ENCODE measurements at places on chromosomes 11 and 22.

DNA sequence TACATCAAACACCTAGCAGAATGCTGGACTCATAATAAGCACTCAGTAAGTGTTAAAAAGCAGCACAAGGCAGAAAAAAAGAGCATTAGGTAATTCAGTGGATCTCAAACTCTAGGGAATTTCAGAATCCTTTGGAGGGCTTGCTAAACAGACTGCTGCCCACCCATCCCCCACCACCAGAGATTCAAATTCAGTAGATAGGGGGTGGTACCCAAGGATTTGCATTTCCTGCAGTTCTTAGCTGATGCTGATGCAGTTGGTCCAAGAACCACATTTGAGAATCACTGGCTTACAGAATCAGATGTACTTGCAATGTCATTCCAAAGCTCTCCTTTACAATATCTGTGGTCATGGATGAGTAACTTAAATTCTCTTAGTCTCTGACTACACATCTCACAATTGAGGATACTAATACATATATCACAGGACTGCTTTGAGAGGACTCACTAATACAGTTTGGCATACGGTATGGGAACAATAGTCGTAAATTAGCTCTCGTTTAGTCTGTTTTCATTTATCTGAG lies 664.5 kb downstream of the KCNA4 start:
- no peak for DNase-seq

GRCh38 chr11:133064152-133064877 lies 468.0 kb downstream of the OPCML start:
- DNase-seq = no peak

DNA sequence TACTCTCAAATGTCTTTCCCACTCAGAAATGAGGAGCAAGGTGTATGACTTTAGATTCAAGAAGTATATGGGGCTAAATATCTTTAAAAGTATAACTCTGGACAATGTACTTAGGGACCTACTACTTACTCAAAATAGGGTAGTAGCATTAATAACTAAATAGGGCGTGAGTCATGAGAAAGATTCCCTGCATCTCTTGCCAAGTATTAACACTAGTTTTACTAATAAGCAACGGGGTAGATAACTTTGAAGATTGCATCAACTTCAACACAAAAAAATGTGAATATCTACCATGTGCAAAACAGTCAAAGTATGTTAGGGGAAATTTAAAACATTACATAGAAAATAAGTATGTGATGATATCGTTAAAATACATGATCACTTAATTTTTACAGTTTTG lies 99.6 kb downstream of the PGR start:
- no peak for DNase-seq

- DNase-seq = no peak
These were observed 80.9 kb downstream of the TRIM29 start for GRCh38 chr11:120057028-120057330.

DNA sequence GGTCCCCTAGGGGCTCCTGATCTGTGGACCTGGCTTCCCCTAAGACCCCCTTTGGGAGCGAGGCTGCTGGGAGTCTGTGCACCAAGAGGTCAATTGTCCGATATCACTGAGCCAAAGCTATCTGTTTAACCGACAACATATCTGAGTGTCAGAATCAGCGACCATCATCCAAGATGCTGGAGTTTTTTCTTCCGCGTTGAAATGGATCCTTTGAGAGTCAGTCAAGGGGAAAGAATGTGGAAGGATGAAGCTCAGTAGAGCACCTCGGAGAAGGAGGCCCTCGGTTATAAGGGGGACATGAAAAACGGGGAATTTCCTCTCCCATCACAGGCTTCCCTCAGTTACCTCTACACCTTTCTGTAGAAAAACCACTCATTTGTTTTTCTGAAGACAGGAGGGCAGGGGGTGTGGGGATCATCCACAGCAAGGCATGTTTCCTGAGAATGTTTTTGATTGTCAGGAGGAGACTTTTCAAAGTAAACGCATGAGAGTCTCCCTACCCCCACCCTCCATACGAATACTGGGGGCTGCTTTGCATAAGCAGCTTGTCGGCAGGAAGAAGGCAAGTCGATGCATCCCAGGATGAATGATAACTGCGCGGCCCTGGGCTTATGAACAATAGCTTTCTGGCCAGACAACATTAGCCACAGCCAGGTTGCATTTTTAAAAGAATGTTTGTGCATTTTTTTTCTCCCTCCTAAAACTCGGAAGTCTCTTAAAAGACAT lies 37.7 kb upstream of the CCND1 start:
- DNase-seq = no peak

DNA sequence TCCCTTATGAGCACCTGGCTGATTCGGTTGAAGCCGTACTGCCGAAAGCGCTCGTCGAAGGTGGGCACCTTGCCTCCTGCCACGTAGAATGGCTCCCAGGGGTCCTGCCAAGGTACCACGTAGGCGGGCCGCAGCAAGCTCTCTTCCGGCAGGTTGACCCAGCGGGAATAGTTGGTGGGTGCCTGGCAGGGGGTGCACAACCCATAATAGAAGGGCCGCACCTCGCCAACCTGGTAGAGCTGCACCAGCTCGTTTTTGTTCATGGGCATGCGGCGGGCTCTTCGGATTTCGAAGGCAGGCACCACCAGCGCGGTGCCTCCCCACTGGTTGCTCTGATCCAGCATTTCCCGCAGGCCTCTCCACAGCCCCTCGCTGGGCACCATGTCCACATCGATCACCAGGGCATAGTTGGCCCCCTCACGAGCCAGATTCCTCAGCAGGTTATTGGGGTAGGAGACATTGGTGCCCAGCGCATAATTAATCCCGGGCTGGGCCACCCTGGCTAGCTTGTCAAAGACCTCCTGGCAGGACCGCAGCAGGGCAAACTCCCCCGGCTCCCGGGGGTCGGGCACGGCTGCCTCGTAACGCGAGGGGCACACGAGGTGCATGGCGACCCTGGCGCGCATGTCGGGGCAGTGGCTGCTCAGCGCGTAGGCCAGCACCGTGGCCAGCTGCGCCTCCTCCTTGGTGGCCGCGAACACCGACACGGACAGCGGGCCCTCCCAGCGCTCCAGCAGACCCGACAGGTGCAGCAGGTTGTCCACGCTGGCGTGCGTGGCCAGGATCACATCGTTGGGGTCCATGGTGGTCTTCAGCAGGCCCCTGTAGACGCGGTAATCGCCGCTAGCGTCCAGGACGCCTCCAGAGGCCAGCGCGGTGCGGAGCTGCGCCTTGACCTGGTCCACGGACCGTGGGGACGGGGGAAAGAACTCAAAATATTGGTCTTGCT lies 679 bp downstream of the B4GAT1 start:
- no peak for DNase-seq

GRCh38 chr11:12746593-12747097 lies 72.4 kb downstream of the TEAD1 start:
- DNase-seq = no peak

DNA sequence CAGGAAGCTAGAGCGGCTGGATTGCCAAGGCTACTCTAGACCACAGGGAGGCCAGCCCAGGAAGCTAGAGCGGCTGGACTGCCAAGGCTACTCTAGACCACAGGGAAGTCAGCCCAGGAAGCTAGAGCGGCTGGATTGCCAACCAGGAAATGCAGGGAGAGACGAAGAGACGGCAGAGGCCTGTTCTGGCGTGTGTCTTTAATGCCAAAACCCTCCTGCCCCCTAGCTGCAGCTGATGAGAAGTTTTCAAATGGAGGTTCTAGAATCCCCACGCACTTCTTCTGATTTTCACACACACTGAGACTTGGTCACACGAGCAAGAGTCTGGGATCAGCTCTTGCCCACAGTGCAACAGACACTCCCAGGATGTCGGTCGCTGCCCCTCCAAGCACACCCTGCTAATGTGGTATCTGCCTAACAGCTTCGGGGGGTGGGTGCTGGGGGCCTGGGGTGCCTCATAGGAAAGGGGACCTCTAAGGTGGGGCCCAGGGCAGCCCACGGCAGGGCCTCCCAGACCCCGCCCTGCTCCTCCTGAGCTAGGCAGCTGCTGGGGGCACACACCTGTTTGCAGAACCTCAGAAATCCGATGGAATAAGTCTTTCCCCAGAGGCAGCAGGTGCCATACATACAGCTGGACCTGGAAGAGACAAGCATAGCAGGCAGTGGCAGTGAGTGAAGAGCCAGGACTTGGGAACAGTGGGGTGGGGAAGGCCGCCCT lies 28.5 kb downstream of the MAFF start:
- DNase-seq = no peak

DNA sequence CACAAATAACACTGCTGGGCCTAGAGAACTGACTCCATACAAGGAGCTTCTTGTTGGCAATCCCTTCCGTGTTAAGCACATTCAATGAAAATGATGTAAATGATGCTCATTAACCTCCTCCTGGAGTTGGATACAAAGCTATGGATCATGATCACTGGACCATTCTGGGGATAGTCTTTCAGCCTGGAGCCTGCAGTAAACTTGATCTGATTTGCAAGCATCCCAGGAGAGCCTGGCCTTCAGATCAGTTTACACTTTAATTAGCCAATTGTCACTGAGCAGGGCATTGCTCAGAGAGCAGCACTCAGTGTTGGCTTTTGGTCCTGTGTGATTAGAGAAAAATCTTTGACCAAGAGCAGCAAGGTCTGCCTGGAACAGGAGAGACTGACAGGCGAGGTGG lies 45.6 kb downstream of the ARFGAP3 start:
- DNase-seq = no peak

DNA sequence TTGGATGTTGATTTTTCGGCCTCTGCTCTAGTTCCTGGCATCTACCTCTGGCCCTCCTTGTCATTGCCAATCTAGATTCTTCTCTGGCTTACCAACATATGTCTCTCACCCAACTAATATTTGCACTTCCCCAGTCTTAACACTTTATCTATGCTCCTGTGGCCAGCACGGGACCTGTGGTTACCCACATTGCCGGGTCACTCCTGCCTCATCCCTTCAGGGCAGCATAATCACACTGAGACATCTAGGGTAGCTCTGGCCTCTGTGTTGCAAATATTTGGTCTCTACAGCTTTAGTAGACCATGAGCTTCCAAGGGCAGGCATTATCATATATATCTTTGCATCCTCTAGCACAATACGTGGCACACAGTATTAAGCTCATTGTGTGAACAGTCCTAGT lies 182.0 kb upstream of the ARHGAP20 start:
- DNase-seq = no peak

DNA sequence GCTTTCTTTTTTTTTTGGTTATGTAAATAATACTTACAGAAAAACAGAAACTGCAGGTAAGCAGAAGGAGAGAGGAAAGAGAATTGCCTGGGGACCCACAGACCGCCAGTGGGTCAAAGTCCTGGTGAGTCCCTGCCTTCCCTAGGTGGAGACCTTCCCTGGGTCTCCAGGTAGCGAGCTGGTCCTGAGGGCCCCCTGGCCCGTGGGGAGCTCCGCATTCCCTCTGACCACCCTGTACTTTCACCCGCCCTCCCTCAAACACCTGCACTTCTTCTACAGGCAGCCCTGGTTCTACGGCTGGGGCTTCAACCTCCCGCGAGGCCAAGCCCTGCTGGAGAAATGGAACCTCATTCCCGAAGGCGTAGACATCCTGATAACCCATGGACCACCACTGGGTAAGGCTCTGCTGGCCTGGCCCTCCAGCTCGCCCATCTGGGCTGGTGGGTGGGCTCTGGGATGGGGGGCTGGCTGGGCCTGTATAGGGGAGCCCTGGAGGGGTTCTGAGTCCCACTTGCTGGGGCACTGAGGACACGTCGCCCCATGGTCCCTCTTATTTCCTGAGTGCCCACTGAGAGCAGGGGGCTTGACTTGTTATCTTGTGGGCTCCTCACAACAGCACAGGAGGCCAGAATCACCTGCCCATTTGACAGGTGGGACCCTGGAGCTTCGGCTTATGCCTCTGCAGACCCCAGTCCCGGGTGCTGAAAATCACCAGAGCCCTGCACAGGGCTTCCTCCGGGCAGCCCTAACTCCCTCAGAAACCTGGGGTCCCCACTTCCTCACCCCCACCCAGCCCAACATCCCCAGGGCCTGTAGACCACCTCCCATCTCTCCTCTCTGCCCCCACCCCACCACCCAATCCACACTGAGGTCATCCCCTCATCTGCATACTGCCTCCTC lies 86.4 kb downstream of the MPPED1 start:
- no peak for DNase-seq

- DNase-seq = no peak
These were observed 62.7 kb downstream of the PAK1 start for GRCh38 chr11:77411137-77411707.

GRCh38 chr11:105049481-105049880 lies 4.3 kb upstream of the CARD16 start:
- DNase-seq = no peak
